ENCODE measurements at places on chromosomes 16 and 17.

- no peak for DNase-seq
These were observed 92.4 kb downstream of the KPNA2 start for GRCh38 chr17:68127914-68128313.

DNA sequence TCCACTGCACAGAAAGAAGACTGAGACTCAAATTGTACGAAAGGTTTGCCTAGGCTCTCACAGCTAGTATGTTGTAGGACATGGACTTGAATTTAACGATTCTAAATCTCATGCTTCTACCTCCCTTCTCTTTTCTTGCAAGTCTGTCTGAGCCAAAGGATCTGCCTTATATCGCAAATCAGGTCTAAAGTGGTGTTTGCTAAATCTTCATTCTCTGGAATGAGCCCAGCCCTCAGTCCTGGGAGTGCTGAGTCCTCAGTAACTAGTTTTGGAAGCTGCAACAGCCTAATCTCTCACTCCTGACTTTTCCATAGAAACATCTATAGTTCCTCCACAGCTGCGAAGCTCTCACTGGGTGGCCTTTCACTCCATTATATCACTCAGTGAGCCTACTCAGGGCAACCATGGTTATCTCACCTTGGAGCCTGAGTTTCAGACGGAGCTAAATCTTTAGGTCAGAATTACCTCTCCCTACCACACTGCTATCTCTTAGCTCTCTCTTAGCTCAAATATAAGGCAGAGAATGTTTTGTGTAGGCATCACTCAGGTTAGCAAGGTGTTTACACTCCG, 575.5 kb upstream of the C16orf82 start:
- DNase-seq: no peak

- no peak for DNase-seq
These were observed 127.3 kb downstream of the NLK start for GRCh38 chr17:28169621-28170349.

DNA sequence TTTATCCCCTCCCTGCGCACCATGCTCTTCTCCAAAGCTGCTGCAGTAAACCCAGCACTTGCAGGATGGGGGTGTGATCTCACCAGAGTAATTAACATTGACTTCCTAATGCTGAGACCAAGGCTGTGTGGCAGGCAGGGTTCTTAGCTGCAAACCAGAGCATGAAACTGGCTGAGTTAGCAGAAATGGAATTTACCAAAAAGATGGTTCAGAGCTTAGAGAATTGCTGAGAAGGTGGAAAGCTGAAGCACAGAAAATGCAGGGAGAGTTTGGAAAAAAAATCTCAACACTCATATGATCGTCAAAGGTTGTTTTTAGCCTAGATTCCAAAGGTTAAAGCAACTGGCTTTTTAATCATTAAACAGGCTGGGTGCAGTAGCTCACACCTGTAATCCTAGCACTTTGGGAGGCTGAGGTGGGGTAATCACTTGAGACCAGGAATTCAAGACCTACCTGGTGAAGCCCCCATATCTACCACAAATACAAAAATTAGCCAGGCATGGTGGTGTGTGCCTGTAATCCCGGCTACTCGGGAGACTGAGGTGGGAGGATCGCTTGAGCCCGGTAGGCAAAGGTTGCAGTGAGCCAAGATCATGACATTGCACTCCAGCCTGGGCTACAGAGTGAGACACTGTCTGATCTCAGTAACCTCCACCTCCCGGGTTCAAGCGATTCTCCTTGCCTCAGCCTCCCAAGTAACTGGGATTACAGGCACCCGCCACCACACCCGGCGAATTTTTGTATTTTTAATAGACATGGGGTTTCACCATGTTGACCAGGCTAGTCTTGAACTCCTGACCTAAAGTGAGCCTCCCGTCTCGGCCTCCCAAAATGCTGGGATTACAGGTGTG, 6.0 kb upstream of the TXNDC11 start:
- no peak for DNase-seq

DNA sequence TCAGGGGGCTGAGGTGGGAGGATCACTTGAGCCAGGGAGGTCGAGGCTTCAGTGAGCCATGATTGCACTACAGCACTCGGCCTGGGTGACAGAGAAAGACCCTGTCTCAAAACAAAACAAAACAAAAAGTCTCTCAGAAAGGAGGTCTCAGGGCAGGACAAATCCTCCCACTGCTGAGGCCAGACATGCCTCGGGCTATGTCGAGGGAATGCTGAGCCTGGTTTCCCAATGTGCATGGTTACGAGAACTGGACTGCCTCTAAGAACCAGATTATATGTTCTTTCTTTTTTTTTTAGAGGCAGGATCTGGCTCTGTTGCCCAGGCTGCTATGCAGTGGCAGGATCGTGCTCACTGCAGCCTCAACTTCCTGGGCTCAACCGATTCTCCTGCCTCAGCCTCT, 27.6 kb downstream of the TRAP1 start:
- no peak for DNase-seq

DNA sequence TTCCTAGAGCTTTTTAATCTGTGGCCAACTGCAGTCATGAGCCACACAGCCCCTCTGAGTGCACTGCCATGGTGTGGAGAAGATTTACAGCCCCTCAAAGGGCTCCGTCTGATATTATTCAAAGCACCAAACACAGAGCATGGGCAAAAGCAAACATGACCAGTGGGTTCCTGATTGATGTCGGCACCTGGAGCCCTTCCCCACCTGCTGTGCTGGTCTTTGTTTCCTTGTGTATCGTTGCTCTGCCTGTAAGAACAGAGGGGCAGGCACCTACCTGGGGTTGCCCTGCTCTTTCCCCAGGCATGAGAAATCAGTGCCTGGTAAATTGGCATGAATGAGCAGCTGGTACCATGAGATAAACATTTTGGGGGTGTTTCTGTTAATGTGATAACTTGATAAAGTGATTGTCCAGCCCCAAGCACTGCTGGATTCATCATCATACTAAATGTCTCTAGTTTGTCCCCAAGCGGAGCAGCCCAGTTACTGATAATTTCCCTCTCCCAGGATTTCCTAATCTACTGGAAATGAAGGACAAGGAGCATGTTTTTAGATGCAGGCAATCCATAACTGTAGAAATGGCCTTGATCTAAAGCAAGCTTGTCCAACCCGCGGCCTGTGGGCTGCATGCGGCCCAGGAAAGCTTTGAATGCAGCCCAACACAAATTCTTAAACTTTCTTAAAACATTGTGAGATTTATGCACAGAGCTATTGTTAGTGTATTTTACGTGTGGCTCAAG, 5.0 kb upstream of the SPIRE2 start:
- DNase-seq: no peak

Data from hematopoietic multipotent progenitor cell treated with erythropoietin and hydrocortisone succinate and interleukin-3 and kit ligand, for 17 days (in vitro differentiated cells).